Stimulated activated CD4-positive, alpha-beta T cell treated with anti-CD3 and anti-CD28 coated beads, Interleukin-4, amount 100 ng/mL, for 1 hour (primary cell): ENCODE measurements at places on chromosomes 7 and 10.

DNA sequence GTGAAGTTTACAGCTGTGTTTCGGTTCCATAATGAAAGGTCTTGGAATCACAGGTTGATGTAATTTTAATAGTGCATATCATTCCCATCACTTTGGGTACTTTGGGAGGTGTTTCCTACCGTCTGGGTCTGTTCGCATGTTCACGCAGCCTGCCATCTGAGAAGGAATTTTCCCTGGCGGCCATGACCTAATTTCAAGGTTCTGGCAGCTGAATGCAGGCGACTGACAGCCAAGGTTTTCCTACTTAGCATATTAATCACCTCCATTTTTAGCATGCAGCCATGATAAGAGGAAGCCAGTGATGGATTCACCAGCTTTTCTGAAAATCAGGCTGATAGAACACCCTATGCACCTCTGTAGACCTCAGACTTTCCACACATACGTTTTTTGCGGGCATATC, 319.1 kb upstream of the TMEM229A start:
- DNase-seq, result no peak

DNA sequence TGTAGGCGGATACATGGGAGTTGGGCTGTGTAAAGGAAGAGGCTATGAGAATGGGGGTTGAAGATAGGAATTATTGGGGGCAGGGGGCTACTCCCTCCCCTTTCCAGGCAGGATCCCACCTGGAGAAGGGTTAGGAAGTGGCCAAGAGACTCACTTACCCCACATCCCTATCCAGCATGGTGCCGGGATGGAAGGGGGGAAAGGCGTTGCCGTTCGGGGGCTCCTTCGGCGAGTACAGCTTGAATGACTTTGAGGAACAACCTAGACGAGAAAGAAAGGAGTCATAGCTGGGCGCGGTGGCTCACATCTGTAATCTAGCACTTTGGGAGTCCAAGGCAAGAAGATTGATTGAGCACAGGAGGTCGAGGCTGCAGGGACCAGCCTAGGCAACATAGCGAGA, 8.9 kb downstream of the LDB1 start:
- DNase-seq, result no peak

GRCh38 chr10:75431180-75432111, at the start of gene LRMDA:
Gene LRMDA (plus strand): TSS chr10:75431624.
- DNase-seq, result no peak

GRCh38 chr10:69726850-69727249, 74.9 kb upstream of the COL13A1 start:
- no peak for DNase-seq

GRCh38 chr7:1842321-1843221, 172.5 kb downstream of the ELFN1 start:
- no peak for DNase-seq

GRCh38 chr7:87599336-87599735, 1.3 kb downstream of the ABCB1 start:
- peak; percentile 16 for DNase-seq

DNA sequence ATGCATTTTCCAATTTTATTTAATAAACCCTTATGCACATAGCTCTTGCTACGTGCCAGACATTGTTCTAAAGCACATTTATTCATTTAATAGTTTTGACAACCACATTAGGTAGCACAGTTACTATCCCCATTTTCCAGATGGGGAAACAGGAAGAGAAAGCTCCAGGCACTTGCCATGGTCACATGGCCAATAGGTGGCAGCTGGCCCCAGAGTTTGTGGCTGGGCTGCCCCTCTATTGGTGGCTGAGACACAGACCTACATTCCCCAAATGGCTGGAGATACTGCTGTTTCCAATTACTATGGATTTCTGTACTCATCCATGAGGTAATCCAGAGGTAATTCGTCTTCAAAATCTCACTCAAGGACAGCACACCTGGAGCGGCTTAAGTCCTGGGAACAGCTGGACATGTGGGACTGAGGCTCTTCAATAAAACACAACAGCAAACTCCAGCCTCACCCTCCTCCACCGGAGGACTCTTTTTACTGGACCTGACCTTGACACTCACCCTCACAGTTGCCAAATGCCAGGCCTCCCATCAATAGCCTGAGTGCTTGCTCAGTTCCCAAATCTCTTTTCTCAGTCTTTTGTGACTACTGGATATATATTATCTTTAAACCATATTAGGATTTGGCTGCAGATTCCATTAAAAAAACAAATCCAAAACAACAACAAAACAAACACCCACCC, 106.1 kb downstream of the CLEC2L start:
- DNase-seq, result no peak

GRCh38 chr7:128359939-128360338, 1.6 kb downstream of the PRRT4 start:
- DNase-seq, result no peak

DNA sequence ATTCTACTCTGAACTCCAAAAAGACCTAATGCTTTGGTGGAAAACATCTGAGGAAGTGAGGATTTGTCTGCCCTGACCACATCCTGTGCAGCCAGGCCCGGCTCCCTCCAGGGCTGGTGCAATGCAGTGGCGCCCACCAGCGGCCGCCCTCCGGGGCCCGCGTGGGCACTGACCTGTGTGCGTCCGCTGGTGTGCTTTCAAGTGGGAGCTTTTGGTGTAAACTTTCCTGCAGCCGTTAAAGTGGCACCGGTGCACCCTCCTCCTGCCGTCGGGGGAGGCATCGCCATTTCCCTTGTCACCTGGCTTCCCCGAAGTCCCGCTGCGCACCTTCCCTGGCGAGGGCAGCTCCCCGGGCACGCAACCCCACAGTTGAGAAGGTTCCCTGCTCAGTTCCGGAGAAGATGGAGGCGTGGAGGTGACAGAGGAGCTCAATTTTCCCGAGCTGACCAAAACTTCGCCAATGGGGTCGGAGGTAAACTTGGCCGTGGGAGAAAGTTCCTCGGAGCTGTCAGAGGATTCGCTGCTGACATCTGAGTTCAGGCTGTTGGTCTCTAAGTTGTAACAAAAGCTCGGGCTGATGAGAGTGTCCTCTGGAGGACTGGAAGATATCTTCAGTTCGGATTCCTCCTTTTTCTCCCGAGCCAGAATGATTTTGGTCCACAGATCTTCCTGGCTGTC, 3.4 kb downstream of the KLF6 start:
- no peak for DNase-seq

DNA sequence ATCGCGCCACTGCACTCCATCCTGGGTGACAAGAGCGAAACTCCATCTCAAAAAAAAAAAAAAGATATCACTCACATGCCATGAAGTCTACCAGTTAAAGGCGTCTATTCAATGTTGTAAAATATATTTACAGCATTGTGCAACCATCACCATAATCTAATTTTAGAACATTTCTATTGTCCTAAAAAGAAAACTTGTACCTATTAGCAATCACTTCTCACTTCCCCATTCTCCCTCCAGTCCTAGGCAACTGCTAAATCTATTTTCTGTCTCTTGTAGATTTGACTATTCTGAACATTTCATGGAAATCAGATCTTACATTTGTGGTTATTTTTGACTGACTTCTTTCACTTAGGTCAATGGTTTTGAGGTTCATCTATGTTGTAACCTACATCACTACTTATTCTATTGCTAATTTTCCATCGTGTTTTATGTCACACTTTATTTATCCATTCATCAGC, 25.2 kb upstream of the OTUD1 start:
- no peak for DNase-seq

- no peak for DNase-seq
Measured at GRCh38 chr7:149559711-149560110, 62.1 kb upstream of the ZNF746 start.

DNA sequence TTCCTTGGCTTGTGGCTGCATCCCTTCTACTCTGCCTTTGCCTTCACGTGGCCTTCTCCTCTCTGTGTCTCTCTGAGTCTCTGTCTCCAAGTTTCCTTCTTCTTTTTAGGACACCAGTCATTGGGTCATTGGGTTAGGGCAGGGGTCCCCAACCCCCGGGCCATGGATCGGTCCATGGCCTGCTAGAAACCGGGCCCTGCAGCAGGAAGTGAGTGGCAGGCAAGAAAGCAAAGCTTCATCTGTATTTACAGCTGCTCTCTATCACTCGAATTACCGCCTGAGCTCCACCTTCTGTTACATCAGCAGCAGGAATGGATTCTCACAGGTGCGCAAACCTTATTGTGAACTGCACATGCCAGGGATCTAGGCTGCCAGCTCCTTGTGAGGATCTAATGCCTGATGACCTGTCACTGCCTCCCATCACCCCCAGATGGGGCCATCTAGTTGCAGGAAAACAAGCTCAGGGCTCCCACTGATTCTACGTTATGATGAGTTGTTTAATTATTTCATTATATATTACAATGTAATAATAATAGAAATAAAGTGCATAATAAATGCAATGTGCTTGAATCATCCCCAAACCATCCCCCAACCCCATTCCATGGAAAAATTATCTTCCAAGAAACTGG, 47.9 kb upstream of the DOCK1 start:
- DNase-seq, result no peak
